NCI-H1436 treated with DMSO at 0.1 percent for 48 hours (cell line): ENCODE measurements at places on chromosomes 16 and 17.

DNA sequence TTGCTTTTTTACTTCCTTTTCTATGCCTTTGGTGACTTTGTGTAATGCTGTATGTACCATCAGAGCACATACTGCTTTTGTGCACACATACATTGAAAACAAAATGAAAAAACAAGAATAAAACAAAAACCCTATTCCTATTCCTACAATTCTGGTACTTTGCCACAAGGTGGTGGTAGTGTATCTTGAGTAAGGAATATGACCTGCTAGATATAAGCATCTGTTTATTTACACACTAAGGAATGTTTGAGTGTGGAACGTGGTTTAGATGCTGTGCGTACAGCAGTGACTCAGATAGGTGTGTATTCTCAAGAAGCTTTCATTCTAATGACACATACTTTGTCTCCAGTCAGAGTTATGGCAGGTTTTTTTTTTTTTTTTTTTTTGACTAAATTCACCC lies 606.2 kb downstream of the WWOX start:
- DNase-seq: no peak

- DNase-seq: no peak
Observed at GRCh38 chr17:10292057-10292937, 80.5 kb downstream of the MYH13 start.

GRCh38 chr17:38885728-38886642 lies 16.1 kb downstream of the LASP1 start:
- no peak for DNase-seq

- DNase-seq: no peak
Observed at GRCh38 chr16:58938811-58939210, 204.7 kb upstream of the GOT2 start.

DNA sequence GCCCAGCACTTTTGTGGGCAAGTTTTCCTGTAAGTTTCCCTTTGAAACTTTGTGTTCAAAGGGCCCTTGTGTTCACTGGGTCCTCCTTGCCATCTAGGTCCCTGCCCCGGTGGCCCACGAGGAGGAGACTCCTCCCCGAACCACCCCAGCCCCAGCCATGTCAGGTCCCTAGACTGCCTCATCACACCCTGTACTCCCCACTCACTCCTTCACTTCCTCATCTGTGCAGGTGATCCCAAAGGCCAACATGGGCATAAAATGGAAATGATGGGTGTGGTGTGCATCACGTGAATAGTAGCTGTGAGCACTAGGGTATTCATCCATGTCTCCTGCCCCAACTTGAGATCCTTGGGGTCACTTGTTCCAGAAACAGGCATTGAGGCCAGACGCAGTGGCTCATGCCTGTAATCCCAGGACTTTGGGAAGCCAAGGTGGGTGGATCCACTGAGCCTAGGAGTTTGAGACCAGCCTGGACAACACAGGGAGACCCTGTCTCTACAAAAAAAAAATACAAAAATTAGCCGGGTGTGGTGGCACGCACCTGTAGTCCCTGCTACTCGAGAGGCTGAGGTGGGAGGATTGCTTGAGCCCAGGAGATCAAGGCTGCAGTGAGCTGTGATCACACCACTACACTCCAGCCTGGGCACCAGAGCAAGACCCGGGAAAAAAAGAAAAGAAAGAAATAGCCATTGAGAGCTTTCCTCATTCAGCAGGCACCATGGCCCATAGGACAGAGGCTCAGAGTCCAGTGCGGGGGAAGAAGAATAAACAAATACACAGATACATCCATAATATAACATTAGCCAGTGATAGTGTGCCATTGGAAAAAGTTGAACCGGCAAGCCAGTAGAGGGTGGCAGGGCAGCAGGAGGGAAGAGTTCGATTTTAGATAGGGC lies 74.5 kb downstream of the KATNIP start:
- DNase-seq: no peak

DNA sequence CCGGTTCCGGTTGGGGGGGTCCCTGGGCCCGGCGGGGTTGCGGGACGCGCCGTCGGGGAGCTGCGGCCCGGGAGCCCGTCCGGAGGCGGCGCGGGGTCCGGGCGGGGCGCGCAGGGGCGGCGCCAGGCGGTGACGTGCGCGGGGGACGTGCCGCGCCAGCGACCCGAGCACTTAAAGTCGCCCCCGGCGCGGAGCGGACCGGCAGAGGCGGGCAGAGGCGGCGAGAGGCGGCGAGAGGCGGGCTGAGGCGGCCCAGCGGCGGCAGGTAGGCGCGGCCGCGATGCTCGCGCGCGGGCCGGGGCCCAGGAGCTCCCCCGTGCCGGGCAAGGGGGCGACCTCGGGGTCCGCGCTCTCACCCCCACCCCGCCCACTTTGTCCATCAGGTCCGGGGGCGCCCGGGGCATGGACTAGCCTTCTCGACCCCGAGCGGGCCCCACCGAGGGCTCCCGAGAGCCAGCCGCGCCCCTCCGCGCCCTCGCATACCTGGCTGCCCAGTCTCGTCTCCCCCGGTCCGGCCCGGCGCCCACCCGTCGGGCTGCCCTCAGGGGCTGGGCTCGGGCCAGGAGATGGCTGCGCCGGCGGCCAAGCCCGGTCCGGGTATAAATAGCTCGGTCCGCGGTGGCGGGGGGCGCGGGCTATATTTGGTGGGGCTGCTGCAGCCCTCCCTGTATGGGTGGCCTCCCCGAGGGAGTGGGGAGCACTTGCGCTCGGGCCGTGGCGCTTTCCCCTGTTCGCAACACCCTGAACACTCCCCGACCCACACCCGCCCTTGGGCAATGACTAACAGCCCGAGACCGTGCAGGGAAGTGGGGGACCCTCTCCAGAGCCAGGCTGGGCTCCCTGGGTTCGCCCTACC lies at the start of gene SLC16A3:
SLC16A3 (plus strand) TSS at position 201 of the 856 bp plus-strand sequence. CDS start 6,967 bp downstream, outside the sequence.
- no peak for DNase-seq

- DNase-seq: no peak
Observed at GRCh38 chr16:73793260-73793659, 503.4 kb upstream of the PSMD7 start.

DNA sequence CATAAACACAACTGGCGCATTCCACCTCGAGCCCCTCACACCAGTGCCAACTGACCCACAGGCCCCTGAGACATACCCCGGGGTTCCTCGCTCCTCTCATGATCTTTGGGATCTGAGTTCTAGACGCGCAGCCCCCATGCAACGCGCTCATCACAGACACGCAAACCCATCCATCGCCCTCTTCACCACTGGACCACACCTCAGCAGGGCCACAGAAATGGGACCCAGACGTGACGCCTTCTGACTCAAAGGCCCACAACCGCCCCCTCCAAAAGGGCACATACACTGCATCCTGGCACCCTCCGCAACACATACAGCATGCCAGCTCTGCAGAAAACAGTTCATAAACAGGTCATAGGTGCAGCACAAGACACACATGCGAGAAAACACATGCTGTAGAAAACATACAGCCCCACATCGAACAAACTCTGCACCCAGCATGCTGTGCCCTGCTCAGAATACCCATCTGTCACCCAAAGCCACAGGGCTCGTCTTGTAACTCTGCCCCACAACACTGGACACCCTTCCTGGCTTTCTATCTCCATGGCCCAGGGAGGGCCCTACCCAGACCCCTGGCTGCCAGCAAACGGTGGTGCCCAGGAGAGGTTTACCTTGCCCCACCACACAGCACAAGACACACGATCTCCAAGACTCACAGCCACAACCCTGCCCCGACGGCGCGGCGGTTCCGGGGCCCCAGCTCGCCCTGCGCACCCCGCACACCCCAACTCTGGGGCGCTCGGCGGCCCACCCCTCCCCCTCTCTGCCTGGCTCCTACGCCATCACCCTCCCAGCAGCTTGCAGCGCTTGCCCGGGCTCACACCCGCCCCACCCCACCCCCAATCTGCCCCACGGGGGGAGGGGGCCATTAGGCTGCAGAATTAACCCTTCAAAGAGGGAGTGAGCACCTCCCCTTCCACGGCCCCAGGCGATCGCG lies 887 bp downstream of the ZBTB4 start:
- DNase-seq: no peak

DNA sequence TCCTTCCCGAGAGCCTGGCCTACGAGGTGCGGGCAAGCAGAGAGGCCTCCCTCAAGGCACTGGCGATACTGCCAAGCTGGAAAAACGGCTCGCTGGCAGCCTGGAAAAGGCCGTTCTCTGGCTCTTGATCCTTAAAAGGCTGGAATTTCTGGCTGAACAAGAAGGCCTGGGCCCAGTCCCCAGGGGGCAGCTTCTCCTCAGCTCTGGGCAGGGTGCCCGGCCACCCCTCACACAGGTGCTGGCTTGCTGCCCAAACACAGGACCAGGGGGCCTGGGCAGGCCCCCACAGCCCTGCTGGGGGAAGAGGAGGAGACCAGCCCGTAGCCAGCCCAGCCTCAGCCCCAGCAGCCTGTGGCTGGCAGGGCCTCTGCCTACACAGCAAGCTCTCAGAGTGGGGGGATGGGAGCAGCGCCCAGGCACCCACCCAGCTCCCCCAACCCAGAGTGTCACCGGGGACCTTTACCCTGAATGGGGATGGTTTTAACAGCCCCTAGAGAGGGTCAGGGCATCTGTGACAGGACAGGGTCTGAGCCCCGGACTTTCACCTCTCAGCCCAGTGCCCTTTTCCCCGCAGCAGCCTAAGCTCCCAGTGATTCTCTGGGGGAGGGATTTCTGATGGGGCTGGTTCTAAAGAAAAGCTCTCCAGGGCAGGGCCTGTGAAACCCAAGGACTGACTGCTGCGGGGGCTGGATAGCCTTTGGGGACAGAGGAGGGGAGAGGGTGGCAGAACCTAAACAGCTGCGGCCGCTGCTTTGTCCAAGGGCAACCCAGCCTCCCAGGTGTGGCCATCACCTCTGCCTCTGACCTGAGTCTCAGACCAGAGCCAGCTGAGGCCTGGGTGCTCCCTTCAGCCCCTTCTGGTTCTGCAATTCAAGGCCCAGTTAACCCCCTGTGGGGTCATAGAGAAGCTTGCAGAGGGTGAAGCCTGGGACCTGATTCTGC lies 38.6 kb upstream of the TOB1 start:
- no peak for DNase-seq

- no peak for DNase-seq
Observed at GRCh38 chr16:85861095-85861825, 37.7 kb upstream of the IRF8 start.

- DNase-seq: no peak
Observed at GRCh38 chr17:74179576-74179975, 23.9 kb upstream of the RPL38 start.

GRCh38 chr16:85554889-85555718 lies 58.0 kb upstream of the GSE1 start:
- DNase-seq: no peak

- no peak for DNase-seq
Observed at GRCh38 chr17:43479948-43480347, 3.8 kb upstream of the DHX8 start.

GRCh38 chr16:11784038-11784369 lies 13.1 kb downstream of the ZC3H7A start:
- no peak for DNase-seq

DNA sequence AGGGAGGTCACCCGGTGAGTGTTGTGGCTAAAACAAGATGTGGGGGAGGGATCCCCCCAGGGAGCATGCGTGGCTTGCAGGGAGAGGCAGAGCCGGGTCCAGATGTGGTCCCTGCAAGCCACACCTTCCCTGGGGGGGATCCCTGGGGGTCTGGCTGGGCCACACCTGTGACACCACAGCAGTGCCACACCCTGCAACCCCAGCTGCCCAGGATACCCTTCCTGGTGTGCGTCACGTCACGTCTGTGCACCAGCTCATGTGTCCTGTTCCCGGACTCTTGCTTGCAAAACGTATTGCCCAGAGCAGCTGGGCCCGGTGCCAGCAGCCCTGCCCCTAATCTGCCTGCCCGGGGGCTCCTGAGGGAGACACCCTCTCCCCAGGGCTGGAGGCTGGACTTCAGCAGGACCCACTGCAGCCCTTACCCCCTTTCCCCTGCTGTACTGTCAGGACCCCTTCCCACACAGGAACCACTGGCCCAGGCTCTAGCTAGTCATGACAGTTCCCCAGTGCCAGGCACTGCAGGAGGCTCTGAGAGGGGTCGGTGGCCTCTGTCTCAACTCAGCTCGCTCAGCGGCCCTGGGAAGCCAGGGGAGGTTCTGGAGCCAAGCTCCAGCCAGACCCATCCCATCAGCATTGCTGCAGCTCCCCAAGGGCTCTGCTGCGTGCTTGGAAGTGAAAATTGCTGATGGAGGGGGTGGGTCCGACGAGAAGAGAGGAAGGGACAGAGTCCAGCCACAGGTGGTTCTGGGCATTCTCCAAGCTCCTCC lies 25.8 kb upstream of the ACSF3 start:
- DNase-seq: no peak

GRCh38 chr17:50155115-50155819 lies 4.8 kb upstream of the PPP1R9B start:
- DNase-seq: no peak

- no peak for DNase-seq
Observed at GRCh38 chr16:81481207-81481821, 36.7 kb downstream of the CMIP start.

- no peak for DNase-seq
Observed at GRCh38 chr16:12214509-12214908, 238.0 kb downstream of the SNX29 start.

DNA sequence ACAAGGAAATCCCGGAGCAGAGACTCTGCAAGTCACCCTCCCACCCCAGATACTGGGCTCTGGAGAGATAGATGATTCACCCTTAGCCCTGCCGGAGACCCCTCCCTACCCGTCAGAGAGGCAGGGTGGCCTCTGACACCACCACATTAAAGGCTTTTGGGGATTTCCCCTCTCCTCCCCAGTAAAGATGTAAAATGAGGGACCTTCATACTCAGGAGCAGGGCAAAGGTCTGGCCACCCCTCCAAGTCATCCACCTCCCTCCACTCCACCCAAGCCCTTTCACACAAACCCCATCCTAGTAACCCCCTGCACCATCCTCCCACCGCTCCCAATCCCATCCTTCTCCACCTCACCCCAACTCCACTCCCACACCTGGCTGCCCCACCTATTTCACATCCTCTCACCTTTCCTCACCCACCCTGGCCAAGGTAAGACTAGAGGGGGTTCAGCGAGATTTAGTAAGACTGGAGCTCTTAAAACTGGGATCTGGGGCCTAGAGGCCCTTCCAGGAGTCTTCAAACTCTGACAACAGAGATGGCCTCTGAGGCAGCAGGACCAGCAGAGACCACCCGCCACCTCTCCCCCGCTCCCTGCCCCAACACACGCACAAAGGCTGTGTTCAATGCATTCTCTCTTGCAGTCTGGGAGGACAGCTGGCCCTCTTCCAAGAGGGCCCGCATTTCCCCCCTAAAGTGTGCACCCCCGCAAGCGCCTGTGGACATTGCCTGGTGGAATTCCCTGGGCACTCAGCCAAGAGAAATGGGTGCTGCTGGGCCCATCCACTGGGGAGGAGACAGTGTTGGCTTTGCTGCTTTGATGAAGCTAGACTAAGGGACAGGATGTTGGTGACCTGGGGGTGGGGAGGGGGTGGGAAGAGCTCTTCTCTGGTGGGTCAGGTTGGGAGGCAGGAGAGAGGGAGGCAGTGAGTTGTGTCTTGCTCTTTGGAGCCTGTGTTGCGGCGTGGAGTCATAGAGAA lies 1.1 kb downstream of the ABAT start:
- no peak for DNase-seq

- DNase-seq: no peak
Observed at GRCh38 chr17:78242024-78242742, 10.8 kb downstream of the TMEM235 start.

- DNase-seq: no peak
Observed at GRCh38 chr16:24825696-24826095, 20.1 kb upstream of the SLC5A11 start.

GRCh38 chr17:64326420-64327054 lies 63.5 kb upstream of the TEX2 start:
- no peak for DNase-seq

- no peak for DNase-seq
Observed at GRCh38 chr17:48523010-48523409, 7.8 kb downstream of the HOXB1 start.

- DNase-seq: no peak
Observed at GRCh38 chr16:89687092-89687940, 827 bp downstream of the CDK10 start.
